ENCODE measurements at places on chromosomes 12 and 14. TPM values are rescaled to one million over a fixed set of nuclear protein-coding genes. Genes with fewer than 3 reads are reported as not detected.

Gene TAS2R19
- total RNA-seq: not detected

Gene SLC4A8
- total RNA-seq: 1.5 TPM

Gene TAS2R8
- total RNA-seq: not detected

Gene PROX2
- not detected for total RNA-seq

Gene COCH
- total RNA-seq: 25.2 TPM

Gene RND1
- 5.1 TPM for total RNA-seq

Gene RPS6KL1
- 0.44 TPM for total RNA-seq

Gene GARIN6
- not detected for total RNA-seq

Gene SOX5
- total RNA-seq: not detected

Gene LRTM2
- total RNA-seq: not detected

Gene COQ5
- 32.0 TPM for total RNA-seq

Gene CLEC14A
- total RNA-seq: not detected

Gene GRIN2B
- total RNA-seq: 3.9 TPM

Gene PAH
- total RNA-seq: 0.14 TPM

Gene TGFB3
- total RNA-seq: 0.91 TPM

Gene KRT83
- total RNA-seq: 5.7 TPM

Gene BTBD7
- total RNA-seq: 10.3 TPM

Gene TBC1D30
- 1.3 TPM for total RNA-seq

Gene KRT77
- not detected for total RNA-seq

Gene GUCY2C
- not detected for total RNA-seq

Gene ADAM21
- not detected for total RNA-seq

Gene COL2A1
- 0.12 TPM for total RNA-seq

Gene OR4K14
- not detected for total RNA-seq

Gene CRACR2A
- total RNA-seq: 1.6 TPM
